ENCODE measurements at places on chromosomes 6 and 20. TPM values are rescaled to one million over a fixed set of nuclear protein-coding genes. Genes with fewer than 3 reads are reported as not detected.

POM121L2 gene
- not detected for total RNA-seq

METTL24 gene
- not detected for total RNA-seq

VGLL2 gene
- total RNA-seq: not detected

GPR6 gene
- total RNA-seq: not detected

SLC26A8 gene
- not detected for total RNA-seq

PSORS1C2 gene
- not detected for total RNA-seq

PTCRA gene
- not detected for total RNA-seq

PGC gene
- not detected for total RNA-seq

ADGRB3 gene
- total RNA-seq: under 0.01 TPM

CHRNA4 gene
- total RNA-seq: not detected

PLAGL2 gene
- 3.2 TPM for total RNA-seq

MRS2 gene
- total RNA-seq: 31.3 TPM

FABP7 gene
- total RNA-seq: not detected

TNF gene
- under 0.01 TPM for total RNA-seq

ISM1 gene
- not detected for total RNA-seq

APCDD1L gene
- total RNA-seq: 6.5 TPM

SLC35D3 gene
- under 0.01 TPM for total RNA-seq

Data from epithelial cell of umbilical artery (primary cell).